Fibroblast of the aortic adventitia (primary cell): ENCODE measurements at places on chromosomes 1 and 21. TPM values are rescaled to one million over a fixed set of nuclear protein-coding genes. Genes with fewer than 3 reads are reported as not detected.

CASZ1 gene
- 0.09 TPM in 1 of 2 replicates, not detected in the other for total RNA-seq

AJAP1 gene
- total RNA-seq, result under 0.01 and 0.57 TPM in 2 replicates

CFHR1 gene
- total RNA-seq, result 1.1 TPM in 1 of 2 replicates, not detected in the other

PGLYRP4 gene
- not detected in 2 replicates for total RNA-seq

DIO1 gene
- not detected in 2 replicates for total RNA-seq

LCK gene
- not detected in 2 replicates for total RNA-seq

SLC30A2 gene
- not detected in 2 replicates for total RNA-seq

AMY2B gene
- total RNA-seq, result 10.1 and 17.1 TPM in 2 replicates

CNKSR1 gene
- total RNA-seq, result 0.27 TPM in 1 of 2 replicates, not detected in the other
